ENCODE measurements at places on chromosomes 1 and 21.

DNA sequence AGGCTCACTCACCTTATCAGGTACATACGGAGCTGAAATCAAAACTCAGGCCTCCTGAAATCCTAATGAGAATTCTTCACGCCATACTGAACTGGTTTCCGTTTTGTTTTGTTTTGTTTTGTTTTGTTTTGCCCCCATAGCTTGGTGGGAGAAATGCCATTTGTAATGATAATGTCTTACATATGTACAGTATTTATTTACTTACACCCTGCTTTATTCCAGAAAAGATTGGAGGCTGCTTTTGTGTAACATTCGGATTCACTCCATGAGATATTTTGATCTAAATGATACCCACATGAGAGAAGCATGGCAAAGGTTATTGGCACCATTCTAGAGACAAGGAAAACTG lies 84.7 kb downstream of the EPHB2 start:
- DNase-seq = no peak

DNA sequence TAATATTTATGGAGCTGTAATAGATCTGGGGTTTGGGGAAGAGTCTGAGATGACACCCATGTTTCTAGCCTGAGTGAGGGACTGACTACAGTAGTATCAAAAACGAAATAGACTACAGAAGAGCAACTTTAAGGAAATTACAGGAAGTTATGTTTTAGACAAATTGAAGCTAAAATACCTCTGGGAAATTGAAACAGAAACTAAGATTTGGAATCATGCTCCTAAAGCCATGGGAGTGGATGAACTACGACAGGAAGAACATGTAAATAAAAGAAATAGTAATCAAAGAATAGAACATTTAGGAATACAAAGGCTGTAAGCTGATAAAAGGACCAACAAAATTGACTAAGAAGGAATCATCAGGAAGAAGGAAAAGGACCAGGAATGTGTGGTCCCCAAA lies 68.9 kb downstream of the KIAA0319L start:
- no peak for DNase-seq

DNA sequence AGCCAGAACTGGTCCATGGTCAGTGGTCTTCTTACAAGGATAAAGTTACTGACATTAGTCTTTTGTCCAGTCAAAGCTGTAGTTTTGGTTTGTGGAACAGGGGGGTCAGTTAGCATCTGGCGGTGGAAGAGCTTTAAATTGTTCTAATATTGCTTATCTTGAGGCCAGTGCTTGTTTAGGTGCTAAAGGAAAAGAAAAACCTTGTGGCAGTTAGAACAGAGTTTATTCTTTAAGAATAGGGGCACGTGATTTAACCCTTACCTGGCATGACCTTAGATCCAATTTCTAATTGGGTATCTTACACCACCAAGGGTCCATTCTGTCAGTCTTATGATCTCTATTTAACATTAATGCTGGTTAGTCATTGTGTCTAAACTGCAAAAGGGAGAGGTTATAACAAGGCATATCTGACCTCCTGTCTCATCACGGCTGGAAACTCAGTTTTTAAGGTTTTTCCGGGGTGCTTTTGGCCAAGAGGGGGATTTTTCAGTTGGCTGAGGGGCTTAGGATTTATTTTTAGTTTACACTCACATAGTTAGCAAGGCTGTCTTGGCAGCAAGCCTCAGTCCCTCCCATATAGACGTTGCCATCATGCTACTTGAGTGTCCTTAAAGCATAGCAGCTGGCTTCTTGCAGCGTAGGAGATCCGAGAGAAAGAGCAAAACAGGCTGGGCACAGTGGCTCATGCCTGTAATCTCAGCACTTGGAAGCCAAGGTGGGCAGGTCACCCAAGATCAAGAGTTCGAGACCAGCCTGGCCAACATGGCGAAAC lies 60.1 kb upstream of the FAM89A start:
- no peak for DNase-seq

- peak; percentile 26 for DNase-seq
Measured at GRCh38 chr1:94327001-94327690, 89.8 kb upstream of the ARHGAP29 start.

DNA sequence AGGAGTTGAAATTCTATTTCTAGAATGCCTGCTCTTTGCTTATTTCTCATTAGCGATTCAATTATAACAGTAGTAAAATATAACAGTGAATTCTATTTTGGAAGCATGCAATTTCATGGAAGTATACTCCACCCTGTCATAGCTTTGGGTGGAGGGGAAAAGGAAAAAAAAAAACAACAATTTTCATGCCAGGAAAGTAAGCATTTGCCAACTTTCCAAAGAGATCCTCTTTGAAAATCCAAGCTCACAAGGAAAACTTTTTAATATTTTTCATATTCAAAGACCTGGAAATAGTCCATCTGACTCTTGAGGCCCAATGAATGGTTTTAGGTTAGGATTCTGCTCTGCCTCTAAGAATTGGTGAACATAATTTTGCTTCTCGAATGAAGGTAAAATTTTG lies 134.5 kb downstream of the PTPN14 start:
- DNase-seq = no peak

DNA sequence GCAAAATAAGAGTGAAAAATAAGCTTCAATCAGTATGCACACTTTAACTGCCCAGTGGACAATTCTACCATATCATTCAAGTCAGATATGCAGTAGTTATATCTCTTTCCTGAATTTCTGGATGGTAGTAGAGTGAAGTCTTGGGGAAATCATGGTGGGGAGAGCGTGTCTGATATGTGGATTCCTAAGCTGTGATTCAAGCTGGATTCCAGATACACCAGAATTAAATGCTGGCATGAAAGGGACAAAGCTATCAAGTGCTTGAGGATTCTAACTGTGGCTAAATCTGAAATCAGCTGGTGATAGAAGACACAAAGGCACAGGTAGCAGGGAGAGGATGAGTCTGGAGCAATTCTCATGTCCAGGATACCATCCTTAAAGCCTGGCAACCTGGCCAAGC lies 323.5 kb downstream of the DUSP10 start:
- DNase-seq = peak; percentile 52

- no peak for DNase-seq
Measured at GRCh38 chr1:43368646-43369020, 822 bp upstream of the ELOVL1 start.

Measured in AG08395 (cell line).